Stimulated activated CD4-positive, alpha-beta T cell treated with anti-CD3 and anti-CD28 coated beads, TNF-alpha, amount 100 ng/mL, for 48 hours (primary cell): ENCODE measurements at places on chromosomes 16 and 17.

GRCh38 chr17:32265192-32265923 is at the start of gene RHBDL3:
Gene RHBDL3, plus strand, starts transcription at chr17:32265832. Its CDS starts 358 bp downstream, at chr17:32266190.
- no peak for DNase-seq

- DNase-seq: no peak
These were observed 262.3 kb downstream of the SOX9 start for GRCh38 chr17:72382971-72383722.

- no peak for DNase-seq
These were observed 15.3 kb downstream of the LCMT1 start for GRCh38 chr16:25126820-25127232.

DNA sequence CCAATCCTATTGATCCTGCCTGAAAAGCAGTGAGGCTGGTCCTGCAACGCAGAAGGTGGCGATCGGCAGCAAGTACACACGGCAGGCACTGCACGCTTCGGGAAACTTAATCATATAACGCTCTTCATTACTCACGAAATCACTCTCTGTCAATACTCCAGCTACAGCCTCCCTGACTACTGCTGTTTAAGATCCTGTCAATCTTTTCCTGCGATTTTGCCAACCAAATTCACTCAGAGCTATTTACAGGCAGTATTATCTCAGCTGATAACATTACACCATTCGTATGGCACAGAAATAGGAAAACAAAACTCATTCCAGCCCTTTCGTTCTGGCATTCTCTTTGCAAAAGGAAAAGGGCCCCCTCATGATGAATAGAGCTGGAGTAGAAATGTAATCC is 262.4 kb upstream of the CDH8 start:
- no peak for DNase-seq

DNA sequence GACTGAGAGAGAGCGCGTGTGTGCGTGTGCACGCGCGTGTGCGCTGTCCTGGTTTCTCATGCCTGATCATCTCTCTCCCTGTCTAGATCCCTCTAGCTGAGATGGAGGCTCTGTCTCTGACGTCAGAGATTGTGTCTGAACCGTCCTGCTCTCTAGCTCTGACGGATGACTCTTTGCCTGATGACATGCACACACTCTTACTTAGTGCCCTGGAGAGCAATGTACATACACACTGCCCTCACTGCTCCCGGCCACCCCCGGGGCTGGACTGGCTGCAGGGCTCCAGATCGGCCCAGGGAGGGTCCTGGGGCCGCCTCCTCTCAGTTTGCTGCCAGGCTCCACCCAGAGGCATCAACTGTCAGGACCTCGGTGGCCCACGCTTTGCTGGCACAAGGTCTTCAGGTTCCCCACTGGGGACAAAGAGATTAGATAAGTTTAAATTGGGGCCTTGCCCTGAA is 13.1 kb upstream of the ABCC3 start:
- no peak for DNase-seq

- no peak for DNase-seq
These were observed 4.0 kb downstream of the CCDC92B start for GRCh38 chr17:2745317-2746037.

GRCh38 chr17:68182940-68183551 is 64.8 kb upstream of the AMZ2 start:
- DNase-seq: no peak

GRCh38 chr16:84953190-84953746 is 58.1 kb downstream of the ZDHHC7 start:
- DNase-seq: no peak

GRCh38 chr17:27920569-27920968 is 27.4 kb upstream of the LYRM9 start:
- DNase-seq: no peak

DNA sequence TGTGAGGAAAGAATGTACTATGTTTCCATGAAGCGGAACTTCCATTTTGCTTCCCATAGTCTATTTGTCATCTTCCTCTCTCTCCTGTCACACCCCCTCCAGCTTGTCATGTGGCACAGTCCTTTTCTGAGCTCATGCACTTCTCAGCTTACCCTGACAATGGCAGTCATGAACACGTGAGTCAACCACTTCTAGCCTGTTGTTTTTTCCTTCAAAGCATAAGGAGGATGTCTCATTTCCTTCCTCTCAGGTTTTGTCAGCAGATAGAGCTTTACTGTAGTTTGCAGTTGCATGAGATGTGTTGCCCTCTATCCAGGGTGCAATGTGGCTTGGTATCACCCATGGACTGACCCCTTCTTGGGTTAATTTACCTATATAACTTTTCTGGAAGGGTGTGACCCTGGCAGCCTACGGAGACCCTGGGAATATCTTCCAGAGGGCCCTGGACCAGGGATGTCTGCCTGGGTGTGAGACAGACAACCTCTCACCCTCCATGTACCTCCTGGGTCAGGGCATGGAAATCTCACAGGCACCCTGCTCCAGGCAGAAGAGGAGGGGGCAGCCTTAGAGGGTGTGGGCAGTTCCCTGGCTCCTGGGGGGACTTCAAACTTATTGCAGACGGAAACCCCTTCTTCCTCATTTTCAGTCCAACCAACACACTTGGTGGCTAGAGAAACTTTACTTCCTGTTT is 4.0 kb upstream of the ZNF267 start:
- DNase-seq: peak; percentile 67

DNA sequence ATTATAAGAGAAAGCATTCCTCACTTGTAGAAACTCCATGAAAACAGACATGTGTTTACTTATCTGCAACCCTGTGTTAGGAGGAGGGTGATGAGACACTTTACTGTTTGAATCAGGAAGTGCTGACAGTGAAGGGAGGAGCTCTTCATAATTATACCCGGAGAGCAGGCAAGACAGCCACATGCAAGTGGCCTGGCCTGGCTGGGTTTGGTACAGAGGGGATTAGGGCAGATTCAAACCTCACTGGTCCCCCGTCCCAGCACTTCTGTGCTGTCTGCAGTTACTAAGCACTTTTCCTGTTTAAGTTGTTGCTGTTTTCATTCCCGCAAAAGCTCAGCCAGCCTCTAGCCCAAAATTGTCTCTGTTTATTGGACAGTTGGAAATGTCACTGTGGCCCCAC is 78.5 kb downstream of the WWOX start:
- DNase-seq: no peak

DNA sequence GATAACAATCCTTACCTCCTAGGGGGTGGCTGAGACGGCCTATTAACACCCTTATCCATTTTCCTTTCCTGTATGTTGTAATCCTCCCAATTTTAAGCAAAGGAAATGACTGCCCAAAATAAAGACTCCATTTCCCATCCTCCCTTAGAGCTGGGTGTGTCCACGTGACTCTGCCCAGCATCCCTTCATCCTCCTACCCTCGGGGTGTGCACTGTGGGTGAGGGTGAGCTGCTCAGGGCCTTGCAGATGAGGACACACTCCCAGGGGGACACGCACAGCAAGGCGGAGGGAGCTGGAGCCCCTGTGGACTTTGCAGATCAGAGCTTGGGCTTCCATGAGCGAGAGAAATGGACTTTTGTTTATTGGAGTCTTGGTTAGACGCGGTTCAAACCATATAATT is 186.8 kb downstream of the IRF8 start:
- no peak for DNase-seq

GRCh38 chr17:27414271-27414670 is 42.0 kb upstream of the KSR1 start:
- no peak for DNase-seq

DNA sequence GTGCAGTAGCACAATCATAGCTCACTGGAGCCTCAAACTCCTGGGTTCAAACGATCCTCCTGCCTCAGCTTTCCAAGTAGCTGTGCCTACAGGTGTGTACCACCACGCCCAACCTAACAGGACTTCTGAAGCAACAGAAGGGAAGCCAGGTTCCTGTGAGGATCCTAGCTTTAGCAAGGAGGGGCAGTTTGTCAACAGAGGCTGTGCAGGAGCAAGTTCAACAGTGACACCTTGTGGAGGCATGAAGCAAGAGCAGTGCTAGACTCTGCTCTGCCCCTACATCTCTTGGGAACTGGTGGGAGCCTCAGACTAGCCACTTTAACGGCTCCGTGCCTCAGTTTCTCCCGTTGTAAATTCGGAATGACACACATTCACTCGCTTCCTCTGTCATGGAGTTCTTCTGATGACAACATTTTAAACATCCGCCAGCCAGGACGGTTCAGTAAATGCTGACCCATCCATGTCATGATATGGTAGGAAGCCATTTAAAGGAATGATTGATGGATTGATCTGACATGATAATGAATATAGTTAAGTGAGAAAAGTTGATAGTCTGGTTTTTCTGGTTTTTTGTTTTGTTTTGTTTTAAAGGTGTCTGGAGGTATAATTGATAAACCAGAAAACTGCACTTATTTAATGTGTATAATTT is 218.7 kb downstream of the MRTFB start:
- no peak for DNase-seq

DNA sequence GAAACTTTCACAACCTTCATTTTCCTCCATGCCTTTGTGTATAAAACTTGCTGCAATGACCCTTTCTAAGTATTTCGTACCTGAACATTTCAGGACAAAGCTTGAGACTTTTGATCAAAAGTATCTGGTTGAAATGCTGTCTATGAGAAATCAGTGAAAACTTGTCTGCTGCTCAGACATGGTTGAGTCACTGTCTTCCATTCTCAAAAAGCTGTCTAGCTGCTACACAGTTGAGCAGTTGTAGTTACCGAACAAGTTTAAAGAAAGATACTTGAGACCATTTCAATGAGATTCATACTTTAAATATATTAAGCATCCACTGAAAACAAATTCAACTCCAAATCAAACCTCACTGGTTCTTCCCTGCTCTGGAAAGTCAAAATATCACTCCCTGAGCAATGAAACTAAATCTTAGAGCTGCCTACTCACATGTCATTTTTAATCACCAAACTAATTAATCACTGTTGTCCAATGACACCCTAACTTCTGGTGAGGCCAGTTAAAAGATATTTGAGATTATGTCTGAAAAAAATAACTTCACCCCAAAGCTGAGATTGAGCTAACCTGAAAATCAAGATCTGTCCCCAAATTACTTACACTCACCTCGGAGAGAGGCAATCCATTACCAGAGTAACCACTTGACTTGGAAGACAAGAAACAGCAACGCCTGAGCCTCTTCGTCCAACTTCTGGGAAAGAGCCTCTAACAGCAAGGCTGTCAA is 488 bp downstream of the TMEM100 start:
- no peak for DNase-seq

DNA sequence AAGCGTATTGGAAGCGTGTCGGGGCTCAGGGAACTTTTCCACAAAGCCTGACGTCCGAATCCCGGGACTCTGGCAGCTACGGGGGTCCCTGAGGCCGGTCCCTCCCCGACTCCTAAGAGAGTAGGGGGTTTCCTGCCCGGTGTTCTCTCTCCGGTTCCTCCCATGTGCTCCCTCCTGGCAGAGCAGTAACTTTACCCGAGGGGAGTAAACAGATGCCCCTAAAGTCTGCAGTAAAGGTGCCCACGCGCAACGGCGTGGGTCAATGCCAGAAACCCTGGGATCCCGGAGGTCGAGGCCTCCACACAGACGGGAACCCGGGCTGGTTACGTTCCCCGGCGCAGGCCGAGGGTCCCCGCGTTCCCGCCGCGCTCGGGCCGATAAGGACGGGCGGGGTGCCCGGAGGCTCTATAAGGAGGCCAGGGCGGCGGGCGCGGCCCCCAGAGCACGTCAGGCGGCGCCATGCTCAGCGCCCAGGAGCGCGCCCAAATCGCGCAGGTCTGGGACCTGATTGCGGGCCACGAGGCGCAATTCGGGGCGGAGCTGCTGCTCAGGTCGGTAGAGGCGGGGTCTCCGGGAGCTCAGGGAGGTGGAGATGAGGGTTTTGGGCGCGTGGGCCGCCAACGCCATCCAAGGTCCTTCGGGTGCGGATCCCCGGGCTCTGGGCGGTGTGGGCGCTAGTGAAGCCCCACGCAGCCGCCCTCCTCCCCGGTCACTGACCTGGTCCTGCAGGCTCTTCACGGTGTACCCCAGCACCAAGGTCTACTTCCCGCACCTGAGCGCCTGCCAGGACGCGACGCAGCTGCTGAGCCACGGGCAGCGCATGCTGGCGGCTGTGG is at the start of gene HBM:
Gene HBM, plus strand, starts transcription at position 440 of the 836 bp plus-strand sequence. Its CDS starts 20 bp downstream, at position 460.
- no peak for DNase-seq

GRCh38 chr17:29196769-29197515 is 16.7 kb upstream of the MYO18A start:
- no peak for DNase-seq

DNA sequence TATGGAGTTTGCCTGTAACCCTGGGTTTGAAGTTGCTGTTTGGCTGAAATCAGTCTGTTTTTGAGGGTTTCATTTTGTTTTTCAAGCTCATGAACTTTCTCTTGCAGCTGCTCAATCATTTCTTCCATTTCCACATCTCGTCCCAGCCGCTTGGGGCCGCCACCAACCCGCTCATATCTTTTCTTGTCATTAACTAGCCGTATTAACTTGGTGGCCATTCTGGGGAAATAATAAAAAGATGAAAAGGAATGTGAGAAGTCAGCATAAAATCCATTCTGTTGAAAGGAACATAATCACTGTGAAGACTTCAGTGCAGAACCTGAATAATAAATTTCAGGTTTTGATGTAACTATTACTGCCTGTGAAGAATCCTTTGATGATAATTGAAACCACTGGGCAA is 11.5 kb downstream of the RPGRIP1L start:
- no peak for DNase-seq

GRCh38 chr16:73015612-73016487 is 32.1 kb downstream of the ZFHX3 start:
- no peak for DNase-seq

GRCh38 chr17:47847341-47848197 is 3.4 kb downstream of the SP6 start:
- no peak for DNase-seq
